Naive thymus-derived CD4-positive, alpha-beta T cell (primary cell): ENCODE measurements at places on chromosomes 2 and 18. TPM values are rescaled to one million over a fixed set of nuclear protein-coding genes. Genes with fewer than 3 reads are reported as not detected.

DNA sequence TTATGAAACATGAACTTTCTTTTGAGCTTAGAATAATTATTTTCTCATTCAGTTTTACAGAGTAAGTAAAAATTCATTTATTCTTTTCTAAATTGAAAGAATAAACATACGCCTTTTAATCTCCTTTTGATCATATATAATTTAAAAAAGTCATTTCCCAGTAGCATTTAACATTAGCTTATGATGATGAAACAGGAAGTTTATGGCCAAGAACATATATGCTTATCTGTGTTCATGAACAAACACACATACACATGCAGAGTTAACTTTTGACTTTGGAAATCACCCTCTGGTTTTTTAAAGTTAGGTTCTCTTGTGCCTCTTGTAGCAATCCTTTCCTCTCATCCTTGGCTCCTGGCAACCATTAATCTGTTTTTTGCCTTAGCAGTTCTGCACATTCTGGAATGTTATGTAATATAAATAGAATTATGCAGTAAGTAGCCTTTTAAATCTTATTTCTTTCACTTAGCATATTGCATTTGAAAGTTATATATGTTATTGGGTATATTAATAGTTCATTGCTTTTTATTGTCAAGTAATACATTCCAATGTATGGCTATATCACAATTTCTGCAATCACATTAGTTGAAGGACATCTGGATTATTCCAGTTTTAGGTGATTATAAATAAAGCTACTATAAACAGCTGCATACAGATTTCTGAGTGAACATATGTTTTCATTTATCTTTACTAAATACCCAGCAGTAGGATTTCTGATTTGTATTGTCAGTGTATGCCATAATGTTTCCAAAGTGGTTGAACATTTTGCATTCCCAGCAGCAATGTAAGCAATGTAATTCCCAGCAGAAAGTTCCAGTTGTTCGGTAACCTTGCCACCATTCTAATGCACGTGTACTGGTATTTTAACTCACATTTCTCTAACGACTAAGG, 210.3 kb downstream of the ZRANB3 start:
- no peaks in the 10 kb centered on the region for H3K27me3 ChIP-seq
- no peak overlapping the region for H3K27ac ChIP-seq
- DNase-seq = no peak
- no peaks in the 10 kb centered on the region for H3K4me1 ChIP-seq

DNA sequence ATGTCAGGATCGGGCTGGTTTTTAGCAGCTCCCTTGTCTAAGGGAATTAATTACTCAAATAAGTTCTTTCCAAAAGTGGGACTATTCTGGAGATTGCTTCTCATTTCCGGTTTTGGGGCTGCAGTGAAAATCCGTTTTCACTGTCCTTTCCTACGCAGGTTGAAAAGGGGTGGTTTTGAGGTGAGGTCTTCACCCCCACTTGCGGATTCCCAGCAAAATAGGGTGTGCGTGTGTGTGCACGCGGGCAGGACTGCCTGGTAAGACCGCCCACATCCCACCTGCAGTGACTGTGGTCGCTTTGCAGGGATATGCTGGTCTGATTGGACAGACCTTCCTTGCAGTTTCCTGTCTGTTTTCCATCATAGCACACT, 472 bp upstream of the PLEKHM3 start:
- H3K27ac ChIP-seq = peak overlapping the region; percentile 76
- no peak for DNase-seq
- H3K27me3 ChIP-seq = no peaks in the 10 kb centered on the region
- H3K4me1 ChIP-seq = no peaks in the 10 kb centered on the region
- no peaks in the 10 kb centered on the region for H3K36me3 ChIP-seq

- no peak for DNase-seq
- no peaks in the 10 kb centered on the region for H3K27me3 ChIP-seq
- no peaks in the 10 kb centered on the region for H3K4me1 ChIP-seq
- no peak overlapping the region for H3K27ac ChIP-seq
- H3K36me3 ChIP-seq = no peaks in the 10 kb centered on the region
- no peak overlapping the region for H3K4me3 ChIP-seq
Observed at GRCh38 chr2:144580521-144581161, 60.7 kb upstream of the ZEB2 start.

GRCh38 chr2:98546186-98546585, 62.1 kb downstream of the COA5 start:
- no peaks in the 10 kb centered on the region for H3K27me3 ChIP-seq
- H3K4me3 ChIP-seq = no peak overlapping the region
- no peak for DNase-seq
- no peaks in the 10 kb centered on the region for H3K4me1 ChIP-seq
- H3K36me3 ChIP-seq = peaks cover 95% of the 10 kb centered on the region
- no peak overlapping the region for H3K27ac ChIP-seq

Gene TYMS
- not detected for polyA plus RNA-seq

Gene ACTR3
- 438 TPM for polyA plus RNA-seq
